BJ (cell line): ENCODE measurements at places on chromosomes 16 and 17.

DNA sequence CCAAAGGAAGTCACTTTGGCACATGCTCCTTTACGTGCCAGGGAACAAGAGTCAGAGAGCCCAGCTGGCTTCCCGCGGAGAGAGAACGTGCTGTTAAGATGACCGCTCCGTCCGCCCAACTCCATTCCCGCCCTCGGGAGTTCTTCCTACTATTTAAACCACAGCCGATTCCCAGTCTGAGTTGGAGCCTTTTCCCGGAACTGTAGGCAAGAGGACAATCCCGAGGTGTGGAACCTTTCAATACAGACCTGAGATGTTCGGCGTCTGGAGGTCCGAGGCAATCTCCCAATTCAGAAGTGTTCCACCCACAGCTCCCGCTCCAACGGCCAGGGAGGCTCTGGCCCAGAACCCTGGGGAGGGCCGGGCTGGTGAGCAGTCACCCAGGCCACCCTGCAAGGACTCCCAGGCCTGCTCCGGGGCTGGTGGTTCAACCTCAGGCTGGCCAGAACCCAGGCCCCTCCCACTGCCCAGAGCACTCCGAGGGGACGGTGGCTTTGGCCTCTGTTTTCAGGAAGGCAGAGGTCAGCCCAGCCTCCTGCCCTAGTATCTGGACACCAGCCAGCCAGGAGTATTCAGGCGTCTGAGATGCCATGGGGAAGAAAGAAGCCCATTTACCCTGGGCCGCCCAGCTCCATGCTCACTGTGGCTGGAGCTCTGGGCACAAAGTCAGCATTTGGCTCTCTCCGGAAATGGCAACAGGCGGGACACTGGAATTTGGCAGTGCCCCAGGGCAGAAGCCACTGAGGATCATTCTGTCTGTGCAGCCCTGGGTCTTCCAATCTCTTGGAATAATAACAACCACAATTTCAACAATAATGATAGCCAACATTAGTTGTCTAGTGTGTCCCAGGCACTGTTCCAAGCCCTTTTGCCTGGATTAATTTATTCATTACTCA, 21.4 kb downstream of the EMP2 start:
- peak; percentile 53 for DNase-seq

GRCh38 chr16:47196457-47196856, 52.7 kb upstream of the NETO2 start:
- no peak for DNase-seq

DNA sequence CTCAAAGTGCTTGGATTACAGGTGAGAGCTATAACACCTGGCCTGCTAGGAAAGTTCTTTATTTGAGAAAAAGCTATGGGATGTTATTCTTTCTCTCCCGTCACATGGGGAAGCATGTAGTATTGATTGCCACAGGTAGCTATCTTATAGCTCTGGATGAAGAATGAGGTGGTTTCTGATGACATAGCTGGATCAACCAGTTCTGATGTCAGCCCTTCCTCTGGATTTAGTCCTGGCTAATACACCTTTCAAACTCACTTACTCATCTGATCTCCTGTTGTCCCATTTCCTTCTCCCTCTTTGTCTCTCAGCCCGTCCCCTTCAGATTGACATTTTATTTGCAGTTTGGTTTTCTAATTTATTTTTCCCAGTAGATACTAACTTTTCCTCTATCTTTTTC, 14.1 kb upstream of the PPM1D start:
- DNase-seq: no peak

GRCh38 chr16:59179446-59180082, 445.4 kb upstream of the GOT2 start:
- no peak for DNase-seq

- DNase-seq: no peak
Measured at GRCh38 chr17:60311936-60312335, 80.0 kb downstream of the USP32 start.

- no peak for DNase-seq
Measured at GRCh38 chr16:66935314-66936011, at the start of gene CES2. CES2 (plus strand) TSS chr16:66935516; CDS start chr16:66935636, 120 bp downstream.

DNA sequence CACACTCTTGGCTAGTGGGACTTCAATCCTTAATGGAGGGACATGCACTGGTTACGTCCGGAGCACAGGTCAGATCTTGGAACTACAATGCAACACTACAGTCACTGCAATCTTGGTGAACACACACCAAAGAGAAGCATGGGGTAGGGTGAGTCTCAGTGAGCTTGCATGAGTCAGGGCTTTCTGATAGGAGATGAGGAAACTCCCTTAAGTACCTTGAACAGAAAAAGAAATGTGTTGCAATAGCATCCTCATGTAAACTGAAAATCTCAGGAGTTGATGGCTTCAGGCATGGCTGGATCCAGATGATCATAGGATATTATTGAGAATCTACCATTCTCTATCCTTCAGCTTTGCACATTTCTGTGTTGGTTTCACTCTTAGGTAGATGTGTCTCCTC, 54.1 kb downstream of the CES1 start:
- DNase-seq: no peak

- no peak for DNase-seq
Measured at GRCh38 chr17:73205459-73205961, 12.7 kb downstream of the COG1 start.

- no peak for DNase-seq
Measured at GRCh38 chr17:18320301-18320700, 5.2 kb downstream of the SMCR8 start.

GRCh38 chr17:27780828-27781404, 19.4 kb downstream of the NOS2 start:
- no peak for DNase-seq

DNA sequence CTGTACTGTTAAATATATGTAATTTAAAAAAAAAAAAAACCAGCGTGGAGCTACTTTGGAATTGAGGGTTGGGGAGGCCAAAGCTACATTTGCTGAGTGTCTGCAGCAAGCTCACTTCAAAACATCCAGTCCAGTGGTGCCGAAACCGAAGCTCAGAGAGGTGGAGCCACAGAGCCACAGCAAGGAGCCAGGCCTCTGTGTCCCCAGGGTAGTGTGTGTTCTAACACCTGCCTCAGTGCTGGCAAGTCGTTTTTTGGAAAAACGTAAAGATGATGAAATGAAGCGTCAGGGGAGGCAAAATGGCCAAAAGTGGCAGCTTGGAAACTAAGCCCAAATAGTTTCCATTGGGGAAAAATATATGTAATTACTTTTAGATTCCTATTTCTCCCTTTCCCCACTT, 36.1 kb upstream of the MRC2 start:
- DNase-seq: no peak

GRCh38 chr17:57090560-57091185, 5.6 kb downstream of the AKAP1 start:
- DNase-seq: no peak

GRCh38 chr17:57776366-57776765, 31.3 kb upstream of the CCDC182 start:
- no peak for DNase-seq

DNA sequence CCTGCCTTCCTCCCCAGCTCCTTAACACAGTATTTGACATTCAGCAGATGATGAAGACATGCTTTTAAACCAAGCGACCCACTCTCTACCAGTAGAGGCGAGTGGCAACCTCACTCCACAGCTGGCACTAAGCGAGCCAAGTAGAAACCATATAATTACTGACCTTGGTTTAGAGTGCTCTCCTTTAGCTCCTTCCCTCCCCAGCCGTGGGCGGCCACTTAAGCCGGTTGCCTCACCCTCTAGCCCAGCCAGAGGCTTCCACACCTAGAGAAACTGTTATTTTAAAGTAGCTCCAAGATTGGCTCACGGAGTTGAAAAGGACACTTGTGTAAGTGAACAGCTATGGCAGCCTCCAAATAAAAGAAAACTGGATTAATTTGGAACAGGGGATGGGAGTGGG, 109.1 kb upstream of the CRHR1 start:
- no peak for DNase-seq

DNA sequence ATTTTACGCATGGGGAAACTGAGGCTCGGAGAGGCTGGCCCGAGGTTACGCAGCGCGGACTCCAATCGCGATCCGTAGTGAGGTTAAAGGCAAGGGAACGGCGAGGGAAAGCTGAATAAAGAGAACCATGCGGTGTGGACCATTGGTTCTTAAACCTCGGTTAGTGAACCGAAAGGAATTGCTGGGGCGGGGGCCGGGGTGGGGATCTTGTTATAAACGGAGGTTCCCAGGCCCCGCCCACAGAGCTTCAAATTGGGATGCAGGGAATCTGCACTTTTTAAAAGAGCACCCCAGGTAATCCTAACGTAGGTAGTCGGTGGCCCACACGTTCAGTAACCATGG, 524 bp downstream of the IQCK start:
- DNase-seq: no peak

DNA sequence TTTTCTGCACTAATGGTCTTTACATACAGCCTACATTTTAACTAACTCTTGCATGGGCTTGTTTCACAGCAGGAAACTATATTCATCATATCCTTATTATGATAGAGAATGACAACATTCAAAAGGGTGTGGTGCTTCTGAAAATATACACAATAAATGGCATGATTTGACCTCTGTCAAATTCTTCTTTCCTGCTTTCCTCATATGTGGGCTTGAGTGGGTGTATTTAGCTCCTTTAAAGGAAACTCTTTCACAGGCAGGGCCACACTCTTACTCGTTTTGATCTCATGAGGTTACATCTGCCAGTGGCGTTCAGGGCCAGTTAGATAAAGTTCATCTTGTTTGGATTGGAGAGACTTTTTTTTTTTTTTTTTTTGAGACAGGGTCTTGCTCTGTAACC, 6.1 kb downstream of the SLC35G3 start:
- no peak for DNase-seq

- DNase-seq: no peak
Measured at GRCh38 chr16:56337131-56337857, 88.1 kb downstream of the AMFR start.

DNA sequence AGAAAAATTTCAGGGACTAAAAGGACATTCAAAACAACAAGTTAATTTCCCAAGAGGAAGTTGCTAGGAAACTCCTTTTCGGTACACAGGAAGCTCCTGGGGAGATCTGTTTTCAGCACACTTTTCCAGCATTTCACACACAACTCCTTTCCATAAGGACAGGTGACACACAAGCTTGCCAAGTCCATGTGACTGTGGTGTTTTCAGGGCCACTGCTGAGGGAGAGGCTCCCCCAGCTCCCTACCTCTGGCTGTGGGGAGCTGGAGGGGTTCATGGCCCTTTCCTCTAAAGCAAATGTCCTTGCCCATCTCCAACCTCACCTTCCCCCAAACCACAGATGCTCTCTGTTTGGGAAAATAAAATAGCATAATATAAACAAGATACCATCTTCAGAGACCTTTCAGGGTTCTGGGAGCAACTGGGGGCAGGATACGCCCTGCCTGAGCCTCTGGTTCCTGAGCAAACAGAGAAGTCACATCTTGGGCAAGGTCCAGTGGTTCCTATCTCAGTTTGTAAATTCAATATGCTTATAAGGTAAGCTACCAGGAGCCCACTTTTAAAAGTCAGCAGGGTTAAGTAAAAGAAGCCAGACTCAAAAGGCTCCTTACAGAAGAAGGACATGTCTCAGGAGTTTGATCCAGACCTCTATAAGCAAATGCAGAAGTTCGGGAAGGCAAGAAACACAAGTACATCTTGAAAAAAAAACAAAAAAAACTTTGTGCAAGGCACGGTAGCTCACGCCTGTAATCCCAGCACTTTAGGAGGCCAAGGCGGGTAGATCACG, 3.0 kb downstream of the PDZD9 start:
- no peak for DNase-seq

DNA sequence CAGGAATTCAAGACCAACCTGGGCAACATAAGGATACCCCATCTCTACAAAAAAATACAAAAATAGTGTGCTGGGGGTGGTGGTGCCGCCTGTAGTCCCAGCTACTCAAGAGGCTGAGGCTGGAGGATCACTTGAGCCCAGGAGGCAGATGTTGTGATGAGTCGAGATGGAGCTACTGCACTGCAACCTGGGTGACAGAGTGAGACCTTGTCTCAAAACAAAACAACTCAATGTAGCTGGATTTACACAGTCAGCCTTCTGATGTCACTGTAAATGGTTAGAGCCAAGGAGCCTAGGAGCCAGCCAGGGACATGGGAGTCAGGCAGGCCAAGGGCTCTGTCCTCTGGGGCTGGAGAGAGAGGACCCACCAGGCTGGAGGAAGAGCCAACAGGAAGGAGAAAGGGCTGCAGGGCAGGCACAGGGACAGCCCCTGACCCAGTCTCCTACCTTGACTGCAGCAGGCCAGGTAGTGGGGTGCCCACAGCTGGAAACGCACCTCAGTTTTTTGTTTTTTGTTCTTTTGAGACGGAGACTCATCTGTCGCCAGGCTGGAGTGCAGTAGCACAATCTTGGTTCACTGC, 8.4 kb downstream of the CDIPT start:
- DNase-seq: no peak

GRCh38 chr16:11140098-11140375, 116.0 kb downstream of the SOCS1 start:
- DNase-seq: no peak

DNA sequence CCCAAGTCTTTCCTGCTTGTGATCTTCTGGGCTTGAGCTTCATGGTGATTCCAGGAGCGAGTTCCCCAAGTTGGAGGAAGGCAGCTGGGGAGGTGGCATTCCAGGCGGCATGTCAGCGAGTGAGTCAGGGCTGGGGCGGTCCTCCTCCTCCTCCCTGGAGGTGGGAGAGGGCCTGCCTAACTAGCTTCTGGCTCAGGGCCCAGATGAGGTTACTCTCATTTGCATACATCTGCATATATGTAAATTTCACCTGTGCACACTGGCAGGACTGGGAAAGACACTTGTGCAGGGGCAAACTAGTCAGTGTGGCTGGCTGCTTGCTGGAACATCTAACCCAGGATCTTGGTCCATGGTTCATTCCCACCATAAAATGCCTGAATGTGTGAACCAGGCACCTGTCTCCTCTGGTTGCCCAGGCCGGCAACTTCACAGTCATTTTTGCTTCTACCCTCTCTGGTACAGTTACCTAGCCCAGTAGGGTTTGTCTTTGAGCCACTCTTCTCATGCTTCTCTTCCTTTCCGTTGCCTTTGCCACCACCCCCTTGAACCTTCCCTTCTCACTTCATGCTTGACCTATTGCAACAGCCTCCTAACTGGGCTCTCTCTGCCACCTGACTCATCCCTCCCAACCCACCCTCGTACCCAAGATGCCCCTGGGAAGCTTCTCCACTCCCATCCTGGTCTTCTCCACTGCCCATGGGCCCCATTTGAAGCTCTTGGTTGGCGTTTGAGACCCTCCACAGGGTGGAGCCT, 9.6 kb upstream of the DLX4 start:
- no peak for DNase-seq

- no peak for DNase-seq
Measured at GRCh38 chr16:11090232-11090631, 145.9 kb downstream of the CLEC16A start.

GRCh38 chr16:30369091-30369937, 980 bp downstream of the TBC1D10B start:
- DNase-seq: no peak
